ENCODE measurements at places on chromosomes 1 and 21. TPM values are rescaled to one million over a fixed set of nuclear protein-coding genes. Genes with fewer than 3 reads are reported as not detected.

GRCh38 chr1:37811027-37811655 lies 3.1 kb upstream of the YRDC start:
- DNase-seq, result no peak

The PLPPR4 gene
- not detected for total RNA-seq

GRCh38 chr1:106793651-106794050 lies 262.8 kb upstream of the PRMT6 start:
- no peak for DNase-seq

- no peak for DNase-seq
These were observed 16.1 kb downstream of the OXCT2 start for GRCh38 chr1:39754906-39755504.

DNA sequence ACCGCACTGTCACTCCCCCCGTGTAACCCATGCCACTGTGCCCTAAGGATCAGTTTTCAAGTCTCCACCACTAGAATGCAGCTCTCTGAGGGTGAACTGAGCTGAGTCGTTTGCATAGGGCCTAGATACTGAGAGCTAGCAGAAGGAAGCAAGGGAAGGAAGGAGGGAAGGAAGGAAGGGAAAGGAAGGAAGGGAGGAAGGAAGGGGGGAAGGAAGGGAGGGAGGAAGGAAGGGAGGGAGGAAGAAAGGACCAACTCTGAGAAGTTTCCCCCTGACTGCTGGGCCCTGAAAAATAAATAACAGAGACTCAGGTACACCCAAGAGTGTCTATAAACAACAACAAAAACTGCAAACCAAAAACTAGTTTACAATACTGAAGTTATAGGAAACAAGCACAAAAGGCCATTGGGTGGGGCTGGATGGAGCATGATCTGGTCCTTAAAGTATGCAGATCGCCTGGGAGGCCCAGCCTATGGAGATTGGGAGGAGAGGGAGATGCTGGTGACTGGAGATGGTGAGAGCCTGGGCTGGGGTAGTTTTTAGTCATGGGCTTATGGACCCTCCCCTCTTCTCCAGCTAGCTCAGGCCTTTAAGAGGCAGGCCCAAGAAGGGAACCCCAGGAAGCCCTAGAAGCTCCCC lies 1.7 kb upstream of the MRPS15 start:
- no peak for DNase-seq

GRCh38 chr21:37863842-37864241 lies 52.4 kb downstream of the KCNJ6 start:
- no peak for DNase-seq

DNA sequence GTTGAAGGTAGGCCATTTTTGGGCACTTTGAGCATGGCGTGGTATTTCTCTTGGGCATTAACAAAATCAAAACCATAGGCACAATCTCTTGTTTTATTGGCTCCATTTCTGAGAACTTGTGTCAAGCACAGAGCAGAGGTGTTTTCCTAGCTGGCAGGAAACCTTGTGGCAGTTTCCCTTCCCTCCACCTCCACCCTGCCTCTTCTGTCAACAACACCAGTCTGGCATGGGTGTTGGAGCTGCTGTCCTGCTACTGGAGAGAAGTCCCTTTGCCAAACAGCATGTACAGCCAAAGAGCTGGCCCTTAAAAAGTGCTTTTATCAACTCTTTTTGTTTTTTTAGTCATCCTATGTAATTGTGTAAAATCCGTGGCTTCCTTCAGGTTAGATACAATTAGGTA lies 16.0 kb downstream of the ATP1A1 start:
- DNase-seq, result no peak

GRCh38 chr1:18581420-18581880 lies 49.2 kb upstream of the PAX7 start:
- no peak for DNase-seq

The LAPTM5 gene
- total RNA-seq, result 4.0 TPM

GRCh38 chr1:116989835-116990234 lies 11.7 kb upstream of the CD101 start:
- DNase-seq, result no peak

DNA sequence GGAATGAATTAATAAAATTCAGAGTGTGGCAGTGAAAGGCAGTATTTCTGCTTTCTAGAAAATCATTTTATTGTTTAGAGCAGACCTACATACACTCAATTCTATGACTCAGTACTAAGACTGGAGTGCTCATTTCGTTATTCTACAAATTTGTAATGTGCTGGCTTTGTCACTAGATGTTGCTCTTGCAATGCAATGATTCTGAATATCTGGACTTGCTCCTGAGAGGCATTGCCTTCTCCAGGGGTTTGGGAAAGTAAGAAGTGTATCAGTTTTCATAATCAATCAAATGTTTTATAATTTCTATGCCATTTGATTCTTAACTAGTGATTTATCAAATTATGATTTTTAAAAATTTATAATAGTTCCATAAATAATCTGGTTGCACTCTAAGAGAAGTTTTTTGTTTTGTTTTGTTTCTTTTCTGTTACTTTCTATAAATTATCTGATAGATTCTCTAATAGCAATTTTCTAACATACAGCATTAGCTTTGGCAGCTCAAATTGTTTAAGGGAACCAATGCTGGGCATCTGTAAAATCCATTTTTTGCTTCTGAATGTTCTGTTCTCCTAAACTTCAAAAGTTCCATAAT lies 280.5 kb upstream of the SGIP1 start:
- peak; percentile 44 for DNase-seq

DNA sequence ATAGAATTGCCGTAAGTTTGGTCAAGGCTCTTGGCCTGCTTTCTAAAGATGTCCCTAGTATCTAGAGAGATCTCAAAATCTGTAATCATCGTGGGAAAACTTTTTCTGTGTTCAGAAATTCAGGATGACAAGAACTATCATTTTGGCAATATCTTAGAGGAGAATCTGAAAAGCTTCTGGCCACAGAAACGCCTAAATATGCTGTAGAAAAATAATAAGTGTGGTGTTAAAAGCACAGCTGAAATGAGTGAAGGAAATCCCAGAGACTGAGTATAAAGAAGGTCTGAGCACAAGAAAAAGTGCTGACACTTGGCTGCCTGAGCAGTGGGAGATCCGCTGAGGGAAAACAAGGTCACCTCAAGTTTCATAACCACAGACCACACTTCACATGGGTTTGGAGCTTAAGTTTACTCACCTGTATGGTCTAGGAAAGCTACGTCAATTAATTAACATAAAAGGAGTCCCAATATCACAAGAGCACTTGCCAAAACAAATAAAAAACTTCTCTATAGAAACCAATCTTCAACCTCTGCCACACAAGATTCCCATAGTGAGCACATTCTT lies 235.2 kb upstream of the IRF2BP2 start:
- no peak for DNase-seq

- DNase-seq, result no peak
These were observed 356.8 kb downstream of the LMO4 start for GRCh38 chr1:87685311-87686135.

DNA sequence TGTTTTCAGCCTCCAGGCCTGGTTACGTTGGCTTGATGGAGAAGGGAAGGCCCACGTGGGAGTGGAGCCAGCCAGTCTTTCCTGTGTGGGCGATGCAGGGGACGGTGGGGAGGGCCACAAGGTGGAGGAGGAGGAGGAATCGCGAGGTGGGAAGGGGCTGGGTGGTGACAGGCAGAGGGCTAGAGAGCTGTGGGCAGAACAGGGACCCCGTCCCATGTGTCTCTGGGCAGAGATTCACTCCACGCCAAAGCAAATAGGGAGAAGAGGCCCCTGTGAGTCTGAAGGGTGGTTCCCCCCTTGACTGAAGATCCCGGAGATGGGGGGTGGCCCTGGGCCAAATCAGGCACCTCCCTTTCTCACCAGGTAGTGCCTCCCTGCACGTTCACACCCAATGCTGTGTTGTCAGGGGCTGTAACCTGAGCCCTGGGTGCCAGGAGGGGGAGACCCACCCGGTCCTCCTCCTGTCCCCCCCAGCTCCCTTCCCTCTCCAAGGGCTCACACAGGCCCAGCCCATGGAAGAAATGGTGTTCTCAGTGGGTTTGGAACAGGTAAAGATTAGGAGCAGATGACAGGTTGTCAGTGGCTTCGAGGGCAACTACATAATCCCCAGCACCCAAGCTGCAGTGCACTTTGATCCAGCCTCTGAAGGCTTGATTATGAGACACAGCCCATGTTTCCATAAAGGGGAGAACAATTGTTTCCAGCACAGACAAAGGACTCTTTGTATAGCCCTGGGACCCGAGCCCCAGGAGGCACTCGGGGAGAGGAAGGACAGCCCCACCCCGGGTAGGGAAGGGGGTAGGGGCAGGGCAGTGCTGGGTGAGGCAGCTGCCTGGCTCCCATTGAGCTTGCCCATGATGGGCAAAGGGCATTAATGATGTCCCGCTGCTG lies 37.7 kb upstream of the GPR37L1 start:
- no peak for DNase-seq

GRCh38 chr1:13764588-13765332 lies 64.8 kb downstream of the PRDM2 start:
- no peak for DNase-seq

The SERTAD4 gene
- 1.5 TPM for total RNA-seq

- no peak for DNase-seq
These were observed 76.5 kb downstream of the GALNT2 start for GRCh38 chr1:230143534-230143933.

DNA sequence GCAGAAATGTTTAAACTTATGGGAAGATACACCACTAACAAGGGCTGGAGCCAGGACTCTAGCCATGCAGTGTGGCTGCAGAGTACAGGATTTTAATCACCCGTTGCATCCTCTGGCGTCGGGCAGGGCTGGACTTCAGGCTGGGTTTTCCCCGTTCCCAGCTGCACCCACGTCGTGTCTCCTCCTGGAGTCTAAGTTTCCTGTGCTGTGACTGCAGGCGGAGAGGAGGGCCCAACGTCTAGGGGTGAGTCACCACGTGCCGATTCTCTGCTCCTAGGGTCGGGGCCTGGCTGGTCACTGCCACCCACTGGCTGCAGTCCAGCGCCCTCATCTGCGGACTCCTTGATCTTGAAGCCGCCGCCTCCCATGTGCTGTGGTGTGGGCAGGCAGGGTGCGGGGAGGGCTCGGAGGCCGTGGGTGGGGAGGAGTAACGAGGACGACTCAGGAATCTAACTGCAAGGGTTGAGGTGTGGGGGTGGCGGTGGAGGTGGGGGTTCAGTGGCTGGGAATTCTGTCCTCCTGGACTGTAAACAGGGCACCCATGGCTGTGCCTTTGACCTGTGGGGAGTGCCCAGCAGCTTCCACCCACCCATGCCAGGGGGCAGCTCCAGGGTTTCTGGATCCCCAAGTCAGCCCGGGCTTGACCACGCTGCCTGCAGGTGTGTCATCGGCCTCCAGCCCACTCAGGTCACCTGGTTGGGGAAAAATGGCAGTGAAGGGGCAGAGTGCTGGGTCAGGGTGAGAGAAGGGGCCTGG lies 77.8 kb downstream of the ALPL start:
- DNase-seq, result peak; percentile 58

- DNase-seq, result no peak
These were observed 34.6 kb downstream of the UMODL1 start for GRCh38 chr21:42105476-42106315.

GRCh38 chr1:14634486-14634885 lies 36.0 kb downstream of the KAZN start:
- DNase-seq, result no peak

DNA sequence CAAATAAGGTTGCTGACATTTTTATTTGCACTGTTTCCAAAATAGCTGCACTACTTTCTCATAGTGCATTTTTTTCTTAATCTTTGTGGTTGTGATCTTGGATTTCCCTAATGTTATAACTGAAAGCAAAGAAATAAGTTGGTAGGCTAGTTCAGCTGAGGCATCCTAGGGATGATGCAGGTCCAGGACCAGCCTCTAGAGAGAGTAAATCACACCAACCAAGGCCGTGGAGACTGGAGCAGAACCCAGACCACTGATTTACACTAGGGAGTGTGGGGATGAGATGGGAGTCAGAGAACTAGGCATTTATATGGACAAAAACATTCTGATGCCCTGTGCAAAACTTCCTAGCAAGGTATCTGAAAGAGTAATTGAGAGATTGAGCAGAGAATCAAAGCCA lies 104.5 kb downstream of the URB2 start:
- DNase-seq, result no peak

The KCND3 gene
- total RNA-seq, result under 0.01 TPM

GRCh38 chr1:101409102-101409501 lies 172.3 kb downstream of the S1PR1 start:
- DNase-seq, result no peak

DNA sequence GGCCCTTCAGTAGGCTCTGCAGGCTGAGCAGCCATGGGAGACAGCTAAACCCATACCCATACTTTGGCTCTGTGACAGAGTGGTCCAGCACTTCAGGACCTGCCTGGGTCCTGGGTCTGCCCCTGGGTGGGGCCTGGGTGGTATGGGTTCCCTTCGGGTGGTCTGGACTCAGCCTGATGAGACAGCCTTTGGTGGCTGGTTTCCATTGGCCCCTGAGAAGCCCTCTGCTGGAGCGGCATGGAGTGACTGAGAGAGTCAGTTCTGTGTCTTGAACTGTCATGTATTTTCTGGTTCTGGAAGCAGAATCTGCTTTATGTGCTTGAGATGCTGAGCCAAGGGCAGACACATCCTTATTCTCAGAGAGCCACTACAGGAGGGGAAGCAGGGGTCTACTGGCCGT lies 31.3 kb upstream of the KCNA2 start:
- no peak for DNase-seq

The KCNJ9 gene
- total RNA-seq, result not detected

GRCh38 chr21:15071009-15071408 lies 6.2 kb upstream of the NRIP1 start:
- DNase-seq, result no peak

The RGS16 gene
- total RNA-seq, result not detected

DNA sequence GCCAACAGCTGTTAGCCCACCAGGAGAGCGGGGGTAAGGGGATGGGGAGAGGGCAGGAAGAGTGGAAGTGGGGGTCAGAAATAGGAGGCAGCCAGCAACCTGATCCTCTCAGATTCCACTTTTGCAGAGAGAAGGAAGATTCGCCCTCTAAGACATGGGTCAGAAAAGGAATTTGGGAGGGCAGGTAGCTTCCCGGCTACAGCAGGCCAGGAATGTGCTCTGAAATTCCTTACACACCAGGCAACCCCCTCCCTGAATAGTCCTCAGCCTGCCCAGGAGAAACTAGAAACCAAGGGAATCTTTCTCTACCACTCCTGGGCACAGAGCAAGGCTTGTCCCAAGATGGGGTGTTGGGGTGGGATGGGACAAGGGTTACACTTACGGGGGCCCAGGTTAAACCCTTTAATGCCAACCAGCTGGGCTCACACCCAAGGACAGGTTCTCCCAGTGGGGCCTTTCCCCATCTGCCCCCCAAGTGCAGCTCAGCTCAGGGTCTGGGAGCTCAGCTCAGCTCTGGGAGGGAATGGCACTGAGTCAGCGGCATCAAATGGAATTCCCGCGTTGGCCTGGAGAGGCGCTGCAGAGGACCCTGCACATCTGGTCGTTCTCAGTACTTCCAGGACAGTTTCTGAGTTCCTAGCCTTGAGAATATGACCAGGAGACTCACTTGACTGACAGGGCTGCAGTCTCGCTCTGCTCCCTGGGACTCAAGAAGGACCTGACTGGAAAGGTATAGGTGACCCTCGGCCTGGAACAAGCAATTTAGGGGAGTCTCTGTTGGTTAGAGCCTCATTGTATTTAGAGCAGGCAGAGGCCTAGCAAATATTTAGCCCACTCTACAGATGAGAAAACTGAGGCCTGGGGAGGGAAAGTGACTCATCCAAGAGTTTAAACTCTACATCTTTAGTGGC lies 761 bp downstream of the TNNT2 start:
- DNase-seq, result no peak

All from pulmonary artery endothelial cell (primary cell).